ENCODE measurements at places on chromosomes 1 and 21. TPM values are rescaled to one million over a fixed set of nuclear protein-coding genes. Genes with fewer than 3 reads are reported as not detected.

GRCh38 chr21:35234725-35235124 lies 185.6 kb upstream of the RUNX1 start:
- DNase-seq = no peak

DNA sequence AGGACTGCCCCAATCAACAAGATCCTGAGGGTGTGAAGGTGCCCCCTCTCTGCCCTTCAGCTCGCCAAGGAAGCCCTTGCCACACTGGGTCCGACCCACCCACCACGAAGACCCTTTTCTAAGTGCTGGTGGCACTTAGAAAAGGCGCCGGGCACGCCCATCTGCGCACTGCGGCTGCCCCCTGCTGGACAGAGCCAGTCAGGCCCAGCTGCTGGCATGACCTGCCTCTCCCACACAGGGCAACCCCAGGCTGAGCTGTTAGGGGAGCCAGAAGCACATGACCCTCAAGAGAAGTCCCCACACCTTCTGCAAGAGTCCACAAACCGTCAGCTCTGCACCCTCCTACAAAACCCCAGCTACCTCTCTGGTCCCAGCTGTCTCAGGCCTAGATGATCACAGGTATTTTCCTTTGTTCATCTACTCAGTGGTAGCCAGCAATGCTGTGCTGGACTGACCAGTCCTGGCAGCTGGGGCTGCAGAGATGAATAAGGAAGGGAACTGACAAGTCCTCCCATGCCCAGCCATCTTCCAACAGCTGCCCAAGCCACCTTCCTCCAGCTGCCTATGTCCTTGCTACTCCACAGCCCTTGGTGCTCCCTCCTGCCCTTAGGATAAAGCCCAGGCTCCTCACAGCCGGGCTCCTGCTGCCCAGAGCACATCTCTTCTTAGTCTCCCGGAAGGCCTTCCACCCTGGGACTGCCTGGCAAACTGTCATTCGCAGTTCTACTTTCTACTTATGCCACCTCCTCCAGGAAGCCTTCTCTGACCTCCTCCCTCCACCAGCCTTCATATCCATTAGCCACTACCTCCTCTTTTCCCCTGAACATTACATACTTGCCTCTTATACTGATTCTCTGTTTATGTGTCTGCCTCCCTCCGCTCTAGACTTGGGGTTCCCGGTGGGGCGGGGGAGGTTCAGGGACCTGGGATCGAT lies 39.8 kb upstream of the ZC3H12A start:
- DNase-seq = peak; percentile 74

Gene KRTAP10-4
- total RNA-seq = not detected

Gene FAM78B
- total RNA-seq = 4.0 TPM
